Endothelial cell of umbilical vein (primary cell): ENCODE measurements at places on chromosomes 2 and 18. TPM values are rescaled to one million over a fixed set of nuclear protein-coding genes. Genes with fewer than 3 reads are reported as not detected.

RAMP1 gene
- not detected in 2 replicates for total RNA-seq

DNA sequence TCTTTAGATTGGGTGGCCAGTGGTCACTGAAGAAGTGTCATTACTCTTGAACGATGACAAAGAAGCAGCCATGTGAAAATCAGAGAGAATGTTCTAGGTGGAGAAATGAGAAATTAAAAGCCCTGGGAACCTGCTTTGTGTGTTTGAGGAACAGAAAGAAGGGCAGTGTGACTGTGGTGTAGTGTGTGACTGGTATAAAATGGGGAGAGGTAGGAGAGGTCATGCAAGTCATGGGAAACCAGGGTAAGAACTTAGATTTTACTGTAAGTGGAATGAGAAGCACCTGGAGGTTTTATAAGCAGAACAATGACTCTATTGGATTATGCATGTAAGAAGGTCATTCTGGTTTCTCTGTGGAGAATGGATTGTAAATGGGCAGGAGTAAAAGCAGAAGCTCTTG lies 12.2 kb downstream of the ICOS start:
- H3K27ac ChIP-seq = no peak overlapping the region
- no peak overlapping the region for H3K4me3 ChIP-seq
- H3K36me3 ChIP-seq = no peaks in the 10 kb centered on the region

DNA sequence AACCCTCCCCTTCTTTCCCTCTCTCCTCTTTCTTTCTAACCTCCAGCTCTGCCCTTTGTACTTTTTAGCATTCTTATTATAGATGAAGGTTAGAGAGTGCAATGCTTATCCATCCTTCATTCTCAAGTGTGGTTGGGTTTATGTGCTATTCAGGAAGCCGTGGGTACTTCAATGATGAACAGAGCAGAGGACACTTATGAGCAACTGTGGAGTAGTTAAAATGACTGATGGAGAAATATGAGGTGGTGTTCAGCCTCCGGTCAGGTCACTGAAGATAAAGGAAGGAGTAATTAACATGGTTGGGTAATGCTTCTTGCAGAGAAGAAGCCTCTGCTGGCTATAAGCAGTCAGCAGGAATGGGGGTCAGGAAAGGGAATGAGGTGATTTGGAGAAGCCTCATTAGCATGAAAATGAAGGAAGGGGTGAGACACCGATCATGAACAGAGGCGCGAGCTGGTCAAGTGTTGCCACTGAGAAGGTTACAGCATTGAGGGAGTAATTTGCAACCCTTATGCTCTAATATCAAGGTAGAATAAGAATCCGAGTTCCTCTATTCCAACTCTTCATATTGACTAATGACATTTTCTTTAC lies 174.7 kb downstream of the LPIN1 start:
- no peak overlapping the region for H3K27ac ChIP-seq
- no peaks in the 10 kb centered on the region for H3K27me3 ChIP-seq
- H3K36me3 ChIP-seq = no peaks in the 10 kb centered on the region
- no peaks in the 10 kb centered on the region for H3K4me1 ChIP-seq
- no peak overlapping the region for H3K4me3 ChIP-seq
- no peak for DNase-seq

ZNF385B gene
- not detected in 2 replicates for total RNA-seq

GRCh38 chr2:65040400-65041261 lies 15.6 kb upstream of the CEP68 start:
- no peaks in the 10 kb centered on the region for H3K27me3 ChIP-seq
- H3K4me3 ChIP-seq = no peak overlapping the region
- peaks cover 11% of the 10 kb centered on the region for H3K4me1 ChIP-seq
- H3K27ac ChIP-seq = no peak overlapping the region

TMEM163 gene
- 1.0 and 1.3 TPM in 2 replicates for total RNA-seq

- no peaks in the 10 kb centered on the region for H3K4me1 ChIP-seq
- H3K4me3 ChIP-seq = no peak overlapping the region
- H3K36me3 ChIP-seq = peaks cover 42% of the 10 kb centered on the region
- no peak for DNase-seq
- H3K27ac ChIP-seq = no peak overlapping the region
- H3K27me3 ChIP-seq = no peaks in the 10 kb centered on the region
These were observed 17.2 kb downstream of the CNDP2 start for GRCh38 chr18:74513149-74513882.

DNA sequence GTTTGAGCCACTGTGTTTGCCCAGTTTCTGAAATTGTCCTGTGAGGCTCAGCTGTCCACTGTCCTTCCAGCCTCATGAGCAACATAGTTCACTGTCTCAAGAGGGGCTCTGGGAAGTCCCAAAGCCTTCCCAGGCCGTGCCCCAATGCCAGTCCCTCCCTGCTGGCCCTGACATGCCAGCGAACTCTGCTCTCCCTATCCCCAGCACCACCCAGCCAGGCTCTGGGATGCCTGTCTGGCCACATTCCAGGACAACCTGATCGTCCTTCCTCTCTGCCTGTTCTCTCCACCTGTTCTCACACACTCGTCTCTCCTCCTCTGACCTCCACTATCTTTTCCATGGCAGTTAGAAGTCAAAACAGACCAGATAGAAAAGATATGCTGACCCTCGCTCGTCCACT lies 278.0 kb upstream of the ID2 start:
- H3K27ac ChIP-seq = no peak overlapping the region
- no peak for DNase-seq
- H3K27me3 ChIP-seq = no peaks in the 10 kb centered on the region

GRCh38 chr2:222973237-222973636 lies 78.8 kb upstream of the KCNE4 start:
- no peaks in the 10 kb centered on the region for H3K27me3 ChIP-seq
- no peaks in the 10 kb centered on the region for H3K36me3 ChIP-seq
- no peak for DNase-seq
- H3K4me1 ChIP-seq = no peaks in the 10 kb centered on the region
- H3K4me3 ChIP-seq = no peak overlapping the region

CXCR2 gene
- not detected in 2 replicates for total RNA-seq

FAM124B gene
- 81.4 and 82.0 TPM in 2 replicates for total RNA-seq

- no peaks in the 10 kb centered on the region for H3K36me3 ChIP-seq
- peaks cover 7% of the 10 kb centered on the region for H3K27me3 ChIP-seq
- DNase-seq = no peak
- no peak overlapping the region for H3K4me3 ChIP-seq
These were observed 3.0 kb downstream of the ADRA2B start for GRCh38 chr2:96113367-96113677.

ZSWIM2 gene
- total RNA-seq = not detected in 2 replicates

DNA sequence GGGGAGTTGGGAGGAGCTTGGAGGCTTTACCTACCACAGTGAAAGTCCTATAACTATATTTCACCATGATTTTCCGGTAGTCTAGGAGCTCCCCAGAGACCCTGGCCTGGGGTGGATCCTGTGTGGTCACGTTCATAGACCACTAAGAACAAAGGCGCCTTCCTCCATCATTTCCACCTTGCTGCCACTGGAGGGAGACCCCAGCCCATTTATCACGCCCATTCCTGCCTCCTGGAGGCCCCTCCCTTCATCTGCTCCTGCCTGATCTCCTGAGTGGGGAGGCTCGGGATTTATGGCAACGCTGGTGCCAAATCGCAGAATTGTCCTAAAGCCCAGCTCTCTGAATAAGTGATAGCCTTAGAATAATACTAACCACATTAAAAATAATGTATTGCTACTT lies 507.6 kb upstream of the SPHKAP start:
- H3K4me1 ChIP-seq = no peaks in the 10 kb centered on the region
- H3K4me3 ChIP-seq = no peak overlapping the region
- no peaks in the 10 kb centered on the region for H3K27me3 ChIP-seq
- no peak for DNase-seq
- no peak overlapping the region for H3K27ac ChIP-seq

- no peaks in the 10 kb centered on the region for H3K36me3 ChIP-seq
- H3K4me3 ChIP-seq = peak overlapping the region; percentile 69
- peak overlapping the region; percentile 95 for H3K27ac ChIP-seq
- H3K4me1 ChIP-seq = peaks cover 43% of the 10 kb centered on the region
- DNase-seq = peak; percentile 80
- H3K27me3 ChIP-seq = no peaks in the 10 kb centered on the region
These were observed 580 bp upstream of the NDUFV2 start for GRCh38 chr18:9101730-9102507.

DNA sequence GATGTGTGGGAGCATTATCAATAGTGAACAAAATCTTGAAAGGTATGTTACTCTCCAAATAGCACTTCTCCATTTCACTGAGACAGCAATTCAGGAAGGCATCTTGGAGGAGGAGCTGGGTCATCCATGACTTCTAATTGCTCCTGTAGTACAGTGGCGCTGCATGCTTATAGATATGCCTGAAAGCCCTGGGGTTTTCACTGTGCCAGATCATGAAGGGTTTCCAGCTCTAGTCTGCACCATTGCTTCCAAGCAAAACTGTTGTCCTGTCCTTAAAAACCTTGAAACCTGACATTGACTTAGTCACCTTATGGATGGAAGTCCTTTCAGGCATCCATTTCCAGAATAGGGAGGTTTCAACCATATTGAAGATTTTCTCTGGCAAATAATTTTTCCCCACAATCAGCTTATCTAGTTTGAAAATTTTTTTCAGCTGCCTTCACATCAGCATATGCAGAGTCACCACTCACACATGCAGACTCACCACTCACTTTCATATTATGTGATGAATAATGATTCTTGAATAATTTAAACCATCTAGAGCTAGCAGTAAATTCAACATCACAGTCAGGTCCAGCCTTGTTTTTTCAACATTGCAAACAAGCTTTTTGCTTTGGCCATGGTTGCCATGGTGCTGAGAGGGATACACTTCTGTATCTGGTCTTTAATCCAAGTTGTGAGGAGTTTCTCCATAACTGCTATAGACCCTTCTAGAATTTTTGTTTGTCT lies 297.1 kb downstream of the CLIP4 start:
- H3K36me3 ChIP-seq = no peaks in the 10 kb centered on the region
- no peak overlapping the region for H3K27ac ChIP-seq
- no peaks in the 10 kb centered on the region for H3K27me3 ChIP-seq
- no peak for DNase-seq
- no peaks in the 10 kb centered on the region for H3K4me1 ChIP-seq

INPP1 gene
- 32.6 and 36.8 TPM in 2 replicates for total RNA-seq
